Parietal lobe (tissue), 2 donors: ENCODE measurements at places on chromosomes 5 and 9. TPM values are rescaled to one million over a fixed set of nuclear protein-coding genes. Genes with fewer than 3 reads are reported as not detected.

RAD23B gene
- 68.9 TPM for total RNA-seq

IFNA2 gene
- total RNA-seq: not detected

TMEM252 gene
- total RNA-seq: not detected

RNF224 gene
- not detected for total RNA-seq
